Fibroblast of villous mesenchyme (primary cell): ENCODE measurements at places on chromosomes 7 and 10.

- peak; percentile 8 for DNase-seq
Measured at GRCh38 chr7:38411404-38411803, 138.0 kb upstream of the TARP start.

GRCh38 chr7:128427289-128427891 is 17.6 kb upstream of the IMPDH1 start:
- DNase-seq = peak; percentile 67

DNA sequence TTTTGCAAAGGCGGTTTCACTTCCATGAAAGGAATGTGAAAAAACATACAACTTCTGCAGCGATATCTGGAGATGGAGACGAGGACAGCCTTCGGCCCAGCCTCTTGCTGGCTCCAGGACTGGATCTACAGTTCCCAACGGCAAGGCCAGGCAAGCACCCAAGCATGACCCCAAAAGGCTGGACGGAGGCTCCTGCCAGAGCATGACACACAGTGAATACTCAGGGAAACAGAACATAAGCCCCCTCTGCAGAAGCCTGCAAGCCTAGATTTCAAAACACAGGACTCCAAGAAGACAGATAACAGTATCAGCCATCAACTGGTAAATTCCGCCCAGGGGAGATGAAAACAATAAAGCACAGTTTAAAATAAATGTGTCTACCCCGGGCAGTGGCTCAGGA is 3.3 kb upstream of the LRRC27 start:
- peak; percentile 39 for DNase-seq

DNA sequence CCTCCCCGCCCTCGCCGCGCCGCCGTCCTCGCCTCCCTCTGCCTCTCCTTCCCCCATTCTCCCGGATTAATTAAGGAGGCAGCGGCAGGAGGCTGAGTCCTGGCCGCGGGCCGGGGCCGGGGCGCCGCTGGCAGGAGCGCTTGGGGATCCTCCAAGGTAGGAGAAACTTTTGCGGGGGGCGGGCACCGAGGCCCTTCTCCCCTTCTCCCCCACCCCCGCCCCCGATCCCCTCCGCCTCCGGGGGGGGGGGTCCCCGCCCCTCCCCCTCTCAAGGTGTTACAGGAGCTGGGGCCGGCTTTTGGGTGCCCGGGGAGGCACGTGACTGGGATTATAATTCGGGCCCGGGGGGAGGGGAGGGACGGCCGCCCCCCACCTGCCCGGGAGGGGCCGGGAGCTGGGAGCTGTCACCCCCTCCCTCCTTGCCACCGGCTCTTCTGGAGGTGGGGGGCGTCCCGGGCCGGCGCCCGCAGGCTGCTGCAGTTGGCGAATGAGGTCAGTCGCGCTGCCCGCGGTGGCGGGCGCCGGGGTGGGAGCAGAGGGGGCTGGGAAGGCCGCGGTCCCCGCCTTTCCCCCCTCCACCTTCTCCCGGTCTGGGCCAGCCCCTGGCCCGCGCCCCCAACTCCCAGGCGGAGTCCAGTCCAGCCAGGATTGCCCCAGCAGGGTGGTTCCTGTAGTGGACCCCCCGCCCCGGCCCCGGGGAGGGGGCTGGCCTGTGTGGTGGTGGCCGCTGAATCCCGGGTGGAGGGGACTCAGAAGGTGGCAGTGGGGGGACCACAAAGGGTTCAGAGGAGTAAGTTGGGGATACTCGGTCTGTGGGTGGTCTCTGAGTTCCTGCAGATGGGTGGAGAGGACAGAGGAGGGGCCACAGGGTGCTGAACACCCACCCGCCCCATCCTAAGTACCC is 567 bp downstream of the GTF2IRD1 start:
- DNase-seq = no peak

- no peak for DNase-seq
Measured at GRCh38 chr10:68684413-68684812, 36.6 kb upstream of the CCAR1 start.

- peak; percentile 8 for DNase-seq
Measured at GRCh38 chr10:17882557-17882956, 69.2 kb upstream of the SLC39A12 start.

DNA sequence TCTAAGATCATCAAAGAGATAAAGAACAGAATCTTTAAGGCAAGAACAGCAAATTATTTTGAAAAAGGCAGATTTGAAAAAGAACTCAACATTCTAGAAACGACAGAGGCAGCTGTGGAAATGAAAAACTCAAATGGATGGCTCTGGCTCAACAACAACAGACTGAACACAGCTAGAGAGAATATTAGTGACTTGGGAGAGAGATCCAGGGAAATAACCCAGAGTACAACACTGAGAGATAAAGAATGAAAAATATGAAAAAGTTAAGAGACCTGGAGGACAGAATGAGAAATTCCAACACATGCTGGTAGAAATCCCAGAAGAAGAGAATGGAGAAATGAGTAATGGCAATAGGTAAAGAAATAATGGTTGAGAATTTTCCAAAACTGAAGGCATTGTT is 17.9 kb upstream of the ZNF777 start:
- no peak for DNase-seq

DNA sequence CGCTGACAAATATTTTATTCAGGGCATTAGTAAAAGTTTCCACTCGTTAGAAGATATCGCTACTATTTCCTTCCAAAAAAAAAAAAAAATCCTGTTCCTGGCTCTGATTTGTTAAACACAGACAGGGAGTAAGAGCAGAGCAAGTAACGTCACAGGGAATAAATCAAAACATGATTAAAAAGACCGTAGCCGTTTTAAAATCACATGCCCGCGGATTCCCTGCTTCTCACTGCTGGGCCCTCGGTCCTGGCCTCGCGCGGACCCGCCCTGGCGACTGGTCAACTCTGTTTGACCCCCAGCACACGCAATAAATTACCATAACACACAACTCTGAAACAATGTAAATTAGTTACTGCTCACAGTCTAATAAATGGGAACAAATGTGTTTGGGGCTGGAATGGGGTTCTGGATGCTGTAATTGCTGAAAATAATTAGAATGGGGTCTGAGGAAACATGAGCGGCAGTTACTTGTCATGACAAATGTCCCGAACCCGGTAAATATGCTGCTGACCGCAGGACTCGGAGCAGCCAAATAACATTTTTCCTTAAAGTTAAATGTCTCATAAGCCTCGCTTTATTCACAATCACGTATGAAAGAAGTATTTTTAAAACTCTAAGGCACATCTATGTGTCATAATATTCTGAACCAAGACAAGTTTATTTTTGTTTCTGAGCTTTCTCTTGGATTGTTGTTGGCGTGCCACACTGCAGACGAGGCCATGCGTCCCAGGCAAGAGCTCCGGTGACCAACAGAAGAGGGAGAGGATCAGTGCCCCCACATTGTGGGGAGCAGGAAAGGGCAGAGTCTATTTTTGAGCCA is 17.9 kb downstream of the EBF3 start:
- peak; percentile 17 for DNase-seq

GRCh38 chr7:135257-135653 is 57.1 kb upstream of the FAM20C start:
- DNase-seq = no peak

GRCh38 chr7:94374721-94375566 is 19.8 kb upstream of the COL1A2 start:
- peak; percentile 98 for DNase-seq

GRCh38 chr10:18735711-18736110 is 76.5 kb downstream of the ARL5B start:
- DNase-seq = no peak

GRCh38 chr10:67775279-67775678 is 62.7 kb downstream of the DNAJC12 start:
- no peak for DNase-seq

GRCh38 chr10:115056186-115056585 is 37.0 kb upstream of the ATRNL1 start:
- no peak for DNase-seq

- peak; percentile 12 for DNase-seq
Measured at GRCh38 chr10:79608505-79609375, 2.0 kb upstream of the SFTPA1 start.

GRCh38 chr10:29615195-29615594 is 19.6 kb downstream of the SVIL start:
- DNase-seq = no peak

DNA sequence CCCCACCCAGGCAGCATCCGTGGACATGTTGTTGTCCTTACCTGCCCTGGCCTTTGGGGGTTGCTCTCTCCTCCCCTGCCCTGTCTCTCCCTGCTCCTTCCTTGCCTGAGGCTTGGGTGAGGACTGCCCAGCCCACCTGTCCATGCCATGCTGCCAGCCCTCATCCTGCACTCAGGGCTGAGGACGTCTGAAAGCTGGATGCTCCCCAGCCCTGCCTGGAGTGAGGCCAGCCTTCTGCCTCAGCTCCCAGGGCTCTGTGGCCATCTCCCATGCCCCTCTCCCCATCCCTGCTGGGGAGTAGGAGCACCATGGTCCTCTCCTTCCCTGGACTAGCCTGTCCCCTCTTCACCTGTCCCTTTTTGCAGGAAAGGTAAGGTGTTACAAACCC is 68.4 kb downstream of the RAMP3 start:
- no peak for DNase-seq

- peak; percentile 4 for DNase-seq
Measured at GRCh38 chr7:20778063-20778721, 8.5 kb downstream of the SP8 start.

DNA sequence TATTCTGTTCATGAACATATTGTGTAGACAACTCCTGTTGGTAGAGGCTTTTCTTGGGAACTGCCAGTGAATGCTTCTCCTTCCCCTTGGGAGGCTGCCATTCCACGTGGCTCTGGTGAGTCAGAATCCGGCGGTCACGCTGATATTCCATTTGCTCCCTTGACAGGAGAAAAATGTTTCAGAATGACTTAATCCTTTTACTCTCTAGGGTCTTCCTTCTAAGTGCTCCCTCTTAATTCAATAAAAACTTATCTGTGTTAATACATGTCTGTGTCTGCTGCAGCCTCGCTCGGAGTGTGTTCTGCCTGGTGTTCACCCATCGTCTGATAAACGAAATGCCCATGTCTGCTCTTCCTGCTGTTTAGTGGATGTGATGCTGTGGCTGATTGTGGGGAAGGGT is 278.6 kb downstream of the ARHGAP12 start:
- DNase-seq = peak; percentile 94

- DNase-seq = no peak
Measured at GRCh38 chr10:79258894-79259293, 88.4 kb upstream of the PPIF start.

DNA sequence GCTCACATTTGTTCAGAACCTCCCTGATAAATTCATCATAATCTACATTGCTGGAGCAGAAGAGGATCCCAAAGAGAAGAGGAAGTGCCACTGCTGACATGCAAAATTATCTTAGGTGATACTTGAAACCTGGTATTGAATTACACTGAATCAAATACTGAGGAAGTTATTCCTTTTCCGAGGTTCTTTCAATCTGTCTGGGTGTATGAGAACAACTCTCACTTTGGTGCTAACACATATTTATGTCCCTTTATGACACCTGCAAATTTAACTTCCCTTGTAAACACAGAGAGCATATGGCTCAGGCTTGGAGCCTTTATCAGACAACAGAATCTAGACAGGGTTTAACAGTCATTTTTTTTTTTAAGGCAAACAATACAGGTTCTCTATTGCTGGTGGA is 131.4 kb downstream of the SRPK2 start:
- no peak for DNase-seq

DNA sequence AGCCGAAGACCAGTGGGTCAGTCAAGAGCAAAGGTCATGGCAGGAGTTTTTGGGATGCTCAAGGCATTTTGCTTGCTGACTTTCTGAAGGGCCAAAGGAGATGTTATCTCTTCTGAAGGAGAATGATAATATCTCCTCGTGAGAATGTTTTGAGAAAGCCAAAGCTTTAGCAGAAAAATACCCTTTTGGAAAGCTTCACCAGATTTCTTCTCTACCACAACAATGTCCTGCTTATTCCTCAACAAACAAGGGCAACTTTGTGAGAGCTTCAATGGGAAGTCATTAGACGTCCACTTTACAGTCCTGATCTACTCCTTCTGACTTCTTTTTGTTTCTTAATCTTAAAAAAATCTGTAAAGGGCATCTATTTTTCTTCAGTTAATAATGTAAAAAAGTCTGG is 132.8 kb upstream of the DNAJB12 start:
- no peak for DNase-seq

DNA sequence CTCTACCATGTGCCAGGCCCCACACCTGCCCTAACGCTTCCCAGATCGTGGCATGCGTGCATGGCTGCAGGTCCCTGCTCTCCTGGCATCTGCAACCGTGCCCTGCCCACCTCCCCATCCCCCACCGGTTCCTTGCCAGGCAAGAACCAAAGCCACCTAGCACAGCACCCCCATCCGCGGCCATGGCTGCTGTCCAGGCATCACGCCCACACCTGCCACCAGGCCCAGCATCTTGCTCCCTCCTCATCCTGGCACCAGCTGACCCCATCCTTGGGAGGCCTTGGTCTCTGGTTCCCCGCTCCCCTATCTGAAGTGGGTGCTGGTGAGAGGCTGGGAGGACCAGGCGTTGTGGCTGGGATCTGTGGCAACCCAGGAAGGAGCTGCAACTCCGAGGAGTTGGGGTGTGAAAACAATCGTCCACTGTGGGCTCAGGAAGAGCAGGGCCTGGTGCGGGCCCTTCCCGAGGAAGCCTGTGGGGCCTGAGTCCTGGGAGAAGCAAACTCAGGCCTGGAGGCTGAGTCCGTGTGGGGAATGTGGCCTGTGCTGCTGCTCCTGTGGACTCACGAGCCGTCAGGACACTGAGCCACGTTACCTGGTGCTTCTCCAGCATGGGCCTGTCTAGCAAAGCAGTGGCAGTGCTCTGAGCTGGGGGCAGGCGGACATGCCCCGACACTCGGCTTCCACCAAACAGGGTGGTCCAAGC is 417.1 kb downstream of the DNAJB6 start:
- no peak for DNase-seq

GRCh38 chr7:816751-817671 is 15.3 kb upstream of the SUN1 start:
- peak; percentile 42 for DNase-seq

- DNase-seq = no peak
Measured at GRCh38 chr10:929960-930624, 1.4 kb downstream of the LARP4B start.

- no peak for DNase-seq
Measured at GRCh38 chr10:107865691-107866090, 701.2 kb upstream of the SORCS1 start.

DNA sequence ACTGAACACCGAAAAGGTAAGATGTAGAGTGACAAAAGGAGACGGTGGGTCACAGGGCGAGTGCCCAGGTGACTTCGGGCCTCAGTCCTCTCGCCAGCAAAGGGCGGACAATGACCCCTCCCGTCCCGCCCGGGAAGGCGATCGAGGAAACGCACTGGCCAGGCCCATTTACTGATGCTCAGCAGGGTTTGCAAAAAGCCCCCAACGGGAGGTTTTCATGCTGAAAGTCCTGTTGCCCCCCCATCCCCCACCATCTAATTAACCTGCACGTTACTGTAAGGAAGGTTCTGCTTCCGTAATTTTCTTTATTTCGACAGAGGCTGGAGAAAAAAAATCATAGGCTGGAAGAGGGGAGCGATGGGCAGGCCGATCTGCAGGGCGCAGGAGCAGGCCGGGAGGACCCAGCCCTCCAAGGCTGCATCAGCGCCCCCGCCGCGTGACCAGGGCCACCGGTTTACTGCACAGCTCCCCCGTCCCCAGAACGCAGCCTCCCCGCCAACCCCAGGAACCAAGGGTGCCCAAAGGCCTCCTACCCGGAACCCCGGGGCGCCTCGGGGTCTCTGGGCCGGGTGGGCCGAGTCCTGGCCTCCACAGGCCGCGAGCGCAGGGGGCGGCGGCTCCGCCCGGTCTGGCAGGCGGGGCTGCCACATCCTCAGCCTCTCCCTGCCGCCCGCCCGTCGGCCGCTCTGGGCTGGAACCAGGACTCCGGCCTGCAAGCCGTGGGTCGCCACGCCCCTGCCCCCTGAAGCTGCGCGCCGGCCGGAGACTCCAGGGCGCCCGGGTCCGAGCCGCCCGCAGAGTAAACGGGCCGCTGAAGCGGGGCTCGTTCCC is 613 bp downstream of the OAT start:
- DNase-seq = peak; percentile 71
